CD4-positive, alpha-beta memory T cell (primary cell): ENCODE measurements at places on chromosomes 3 and 15. TPM values are rescaled to one million over a fixed set of nuclear protein-coding genes. Genes with fewer than 3 reads are reported as not detected.

- no peak for DNase-seq
These were observed 80.1 kb upstream of the DGKG start for GRCh38 chr3:186442162-186442561.

DNA sequence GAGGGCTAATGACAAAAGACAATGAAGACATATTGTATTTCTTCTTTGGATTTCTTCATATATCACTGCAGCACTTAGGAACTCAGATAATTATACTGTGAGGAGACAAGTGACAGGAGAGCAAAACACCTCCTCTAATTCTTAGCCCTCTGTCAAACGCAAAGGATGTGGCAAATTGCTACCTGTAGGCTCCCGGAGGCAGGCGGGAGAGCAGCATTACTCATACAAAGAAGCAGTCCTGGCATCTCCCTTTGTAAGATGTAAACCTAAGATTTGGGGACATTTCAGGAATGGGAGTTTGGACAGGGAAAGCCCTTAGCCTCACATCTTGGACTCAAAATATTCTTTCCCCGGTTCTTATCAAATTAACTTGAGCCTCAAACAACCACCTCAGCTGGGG, 460.8 kb downstream of the SOX2 start:
- DNase-seq = no peak

Gene CAMP
- not detected for total RNA-seq

- DNase-seq = no peak
These were observed 13.8 kb upstream of the PLD1 start for GRCh38 chr3:171824116-171824515.

GRCh38 chr15:77782691-77783090, 150.0 kb upstream of the LINGO1 start:
- DNase-seq = no peak

DNA sequence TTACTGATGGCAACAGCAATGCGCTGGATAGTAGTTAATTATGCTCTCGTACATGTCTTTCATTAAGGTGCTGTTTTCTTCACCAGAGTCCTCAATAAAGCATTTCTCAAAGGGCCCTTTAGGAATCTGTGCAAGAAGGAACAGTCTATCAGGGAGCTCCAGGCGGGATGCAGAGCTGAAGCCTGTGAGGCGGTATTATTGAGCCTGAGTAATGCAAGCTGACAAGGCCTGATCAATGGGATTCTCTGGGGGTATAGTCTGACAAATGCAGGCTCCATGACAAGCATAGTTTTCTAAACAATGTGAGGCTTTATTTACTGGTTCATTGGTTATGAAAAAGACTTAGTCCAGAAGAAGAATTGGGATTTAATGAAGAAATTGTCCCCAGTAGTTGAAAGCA, 530.9 kb upstream of the CBLB start:
- no peak for DNase-seq

Gene ACKR2
- 0.49 TPM for total RNA-seq

- no peak for DNase-seq
These were observed 104.8 kb downstream of the HES1 start for GRCh38 chr3:194240766-194241165.

- DNase-seq = no peak
These were observed 21.3 kb upstream of the HCN4 start for GRCh38 chr15:73389971-73390544.

Gene KCNAB1
- total RNA-seq = not detected

Gene BOC
- total RNA-seq = not detected

- no peak for DNase-seq
These were observed 718.6 kb upstream of the NECTIN3 start for GRCh38 chr3:110352841-110353604.

GRCh38 chr3:13727890-13728289, 152.0 kb downstream of the WNT7A start:
- no peak for DNase-seq

Gene OR4F15
- total RNA-seq = not detected

DNA sequence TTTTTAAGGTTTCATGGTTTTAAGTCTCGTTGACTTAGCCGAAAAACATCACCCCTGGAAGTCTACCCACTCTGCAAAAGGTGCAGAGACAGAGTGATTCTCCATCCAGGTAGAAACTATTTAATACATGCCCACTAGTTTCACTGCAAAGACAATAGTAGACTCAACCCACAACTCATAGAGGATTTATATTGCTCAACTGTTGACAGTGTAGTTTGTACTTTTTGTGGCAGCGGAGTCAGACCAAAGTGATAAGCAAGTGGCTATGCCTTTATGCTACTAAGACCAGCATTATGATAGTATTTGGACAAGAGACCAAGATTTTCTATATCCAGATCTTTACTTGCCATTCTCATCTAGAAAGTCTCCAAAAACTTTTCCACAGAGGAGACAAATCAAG, 98.8 kb upstream of the ZBTB20 start:
- DNase-seq = no peak

Gene ZNF385D
- not detected for total RNA-seq

Gene CHST2
- total RNA-seq = 1.1 TPM

GRCh38 chr15:101213570-101213969, 38.3 kb downstream of the CHSY1 start:
- DNase-seq = no peak

GRCh38 chr15:98881526-98882520, 125.8 kb downstream of the PGPEP1L start:
- DNase-seq = peak; percentile 37

DNA sequence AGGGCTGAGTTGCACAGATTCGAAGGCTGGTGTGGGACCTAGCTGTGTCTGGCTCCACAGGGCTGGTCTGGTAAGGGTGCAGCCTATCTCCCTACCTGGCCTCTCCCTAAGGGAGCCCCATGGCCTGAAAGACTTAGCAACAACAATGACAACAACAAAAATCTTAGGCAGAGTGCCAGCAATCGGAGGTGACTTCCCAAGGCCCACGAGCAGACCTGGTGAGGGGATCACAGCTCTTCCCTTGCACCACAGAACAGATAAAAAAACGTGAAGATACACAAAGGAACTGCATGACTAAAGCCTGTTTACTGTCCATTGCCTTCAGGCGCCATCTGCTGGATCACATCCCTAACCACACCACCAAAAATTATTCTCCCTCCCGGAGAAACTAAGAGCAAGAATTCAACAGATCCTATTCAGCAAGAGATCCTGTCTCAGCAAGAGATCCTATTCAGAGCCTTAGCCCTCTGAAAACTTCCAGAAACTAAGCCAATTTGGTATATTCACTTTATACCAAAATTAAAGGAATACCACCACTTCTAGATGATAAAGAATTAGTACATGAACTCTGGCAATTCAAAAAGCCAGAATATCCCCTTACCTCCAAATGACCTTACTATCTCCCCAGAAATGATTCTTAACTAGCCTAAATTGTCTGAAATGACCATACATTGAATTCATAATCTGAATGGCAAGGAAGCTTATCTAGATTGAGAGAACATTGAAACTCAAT, 24.1 kb upstream of the OR5K4 start:
- DNase-seq = peak; percentile 52

Gene PYGO1
- not detected for total RNA-seq

Gene CLCN2
- total RNA-seq = 3.8 TPM

Gene GOLGA6B
- total RNA-seq = not detected

Gene ACSBG1
- total RNA-seq = not detected

GRCh38 chr3:30551266-30551665, 55.1 kb upstream of the TGFBR2 start:
- no peak for DNase-seq

- DNase-seq = no peak
These were observed 16.4 kb downstream of the FBXO22 start for GRCh38 chr15:75920079-75920478.

DNA sequence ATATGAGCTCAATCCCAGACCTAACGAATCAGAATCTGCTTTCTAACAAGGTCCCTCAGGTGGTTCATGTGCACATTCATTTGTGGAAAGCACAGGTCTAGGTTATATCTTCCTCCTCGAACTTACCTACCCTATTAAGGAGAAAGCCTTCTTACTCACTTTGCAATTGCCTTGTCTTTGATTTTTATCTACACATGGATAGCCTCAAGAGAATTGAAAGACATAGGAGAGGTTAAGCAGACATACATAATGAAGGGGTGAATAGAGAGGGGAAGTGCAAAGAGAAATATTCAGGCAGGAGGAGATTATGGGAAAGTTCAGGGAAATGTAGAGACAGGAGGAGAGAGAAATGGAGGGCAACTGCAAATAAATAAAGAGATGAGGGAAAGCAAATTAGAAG, 422.9 kb upstream of the ADAMTS9 start:
- DNase-seq = no peak

- DNase-seq = no peak
These were observed 7.3 kb downstream of the CCDC71 start for GRCh38 chr3:49158792-49159191.

Gene CX3CR1
- total RNA-seq = 0.33 TPM

DNA sequence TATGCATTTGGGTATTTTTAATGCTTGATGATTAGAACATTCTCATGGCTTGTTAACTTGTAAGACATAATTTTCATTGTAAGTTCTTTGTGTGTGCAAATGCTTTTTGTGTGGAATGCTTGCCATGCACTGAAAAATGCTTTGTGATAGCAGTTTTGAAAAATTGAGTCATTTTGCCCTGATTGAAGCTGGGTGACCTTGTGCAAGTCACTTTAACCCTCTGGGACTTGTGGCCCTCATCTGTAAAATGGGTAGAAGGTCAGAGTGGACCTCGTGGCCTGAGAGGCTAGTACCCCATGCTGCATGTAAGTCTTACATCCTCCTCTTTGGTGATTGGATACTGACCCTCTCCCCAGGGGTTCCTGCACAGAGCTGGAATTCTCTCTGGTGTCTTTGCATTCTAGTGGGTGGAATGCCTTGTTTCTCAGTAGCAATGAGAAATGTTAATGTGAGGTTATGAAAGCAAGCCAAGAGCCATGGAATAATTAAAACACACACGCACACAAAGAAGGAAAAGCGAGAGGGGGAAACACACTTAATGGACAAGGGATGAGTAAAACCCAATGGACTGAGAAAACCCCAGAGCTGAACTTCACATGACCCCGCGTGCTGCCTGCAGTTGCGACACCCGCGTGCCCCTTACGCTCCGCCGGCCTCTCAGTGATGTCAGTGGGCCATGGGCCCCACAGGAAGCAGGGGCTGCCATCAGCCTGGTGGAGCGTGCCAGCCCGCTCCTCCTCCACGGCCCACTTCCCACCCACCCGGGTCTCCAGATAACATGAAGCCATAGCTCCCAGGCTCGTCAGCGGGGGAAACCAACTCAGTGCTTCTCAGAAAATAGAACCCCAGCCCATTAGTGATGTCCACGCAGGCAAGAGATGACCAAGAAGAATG, 44.0 kb downstream of the SMAD3 start:
- no peak for DNase-seq

- DNase-seq = no peak
These were observed 20.1 kb downstream of the GTF2E1 start for GRCh38 chr3:120762615-120763014.

Gene KIF15
- total RNA-seq = 0.38 TPM

DNA sequence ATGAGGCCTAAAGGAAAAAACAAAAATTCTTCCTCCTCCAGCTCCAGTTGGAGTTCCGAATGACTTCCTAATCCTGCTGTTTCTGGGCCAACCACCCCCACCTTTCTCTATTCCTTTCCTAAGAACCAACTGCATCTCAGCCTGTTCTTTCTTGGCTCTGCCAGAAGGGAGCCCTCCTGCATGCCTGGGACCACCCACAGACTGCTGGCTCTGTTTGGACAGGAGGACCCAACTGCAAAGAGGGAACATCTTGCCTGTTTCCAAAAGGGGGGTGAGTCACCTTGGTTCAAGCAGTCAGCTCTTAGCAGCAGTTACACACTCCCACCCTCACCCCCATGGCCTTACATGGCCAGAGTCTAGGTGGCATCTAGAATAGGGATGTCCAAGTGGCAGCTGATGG, 116.0 kb upstream of the PRICKLE2 start:
- no peak for DNase-seq

DNA sequence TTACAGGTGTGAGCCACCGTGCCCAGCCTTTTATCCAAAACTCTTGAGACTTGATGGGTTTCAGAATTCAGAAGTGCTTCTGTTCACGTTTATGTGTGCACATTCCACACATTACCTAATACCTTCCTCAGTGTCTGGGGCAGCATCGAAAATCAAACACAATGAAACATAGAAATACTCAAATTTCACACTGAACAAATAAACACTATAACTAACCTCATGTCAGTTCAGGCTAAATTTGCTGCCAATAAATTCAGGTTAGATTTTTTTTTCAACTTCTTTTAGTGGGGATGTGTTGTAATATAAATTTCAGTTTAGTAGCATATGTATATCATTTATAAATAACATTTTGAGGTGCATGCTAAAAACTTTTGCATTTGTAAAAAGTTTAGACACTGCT, 2.8 kb downstream of the EIF2AK4 start:
- DNase-seq = no peak

GRCh38 chr3:177604181-177604580, 406.9 kb upstream of the TBL1XR1 start:
- no peak for DNase-seq
